Endothelial cell (in vitro differentiated cells): ENCODE measurements at places on chromosomes 6 and 20. TPM values are rescaled to one million over a fixed set of nuclear protein-coding genes. Genes with fewer than 3 reads are reported as not detected.

ADA gene
- 137 TPM for total RNA-seq

DNA sequence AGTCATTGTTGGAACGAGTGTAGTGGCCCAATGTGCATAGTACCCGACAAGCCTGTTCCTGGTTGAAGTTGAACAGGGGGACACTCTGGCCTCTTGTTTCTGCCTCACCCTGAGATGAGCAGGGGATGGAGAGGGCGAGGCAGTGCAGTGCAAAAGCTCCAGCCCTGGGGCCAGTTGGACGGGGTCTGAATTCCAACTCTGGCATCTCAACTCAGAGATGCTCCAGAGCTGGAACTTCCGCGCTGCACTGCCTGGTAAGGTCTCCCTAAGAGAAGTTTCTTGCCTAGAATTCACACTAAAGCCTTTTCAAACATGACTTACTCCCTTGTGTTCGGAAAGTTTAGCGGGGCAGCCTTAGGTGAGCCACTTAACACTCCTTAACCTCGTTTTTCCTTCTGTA lies 72.3 kb upstream of the SLC22A1 start:
- no peak for DNase-seq

DNA sequence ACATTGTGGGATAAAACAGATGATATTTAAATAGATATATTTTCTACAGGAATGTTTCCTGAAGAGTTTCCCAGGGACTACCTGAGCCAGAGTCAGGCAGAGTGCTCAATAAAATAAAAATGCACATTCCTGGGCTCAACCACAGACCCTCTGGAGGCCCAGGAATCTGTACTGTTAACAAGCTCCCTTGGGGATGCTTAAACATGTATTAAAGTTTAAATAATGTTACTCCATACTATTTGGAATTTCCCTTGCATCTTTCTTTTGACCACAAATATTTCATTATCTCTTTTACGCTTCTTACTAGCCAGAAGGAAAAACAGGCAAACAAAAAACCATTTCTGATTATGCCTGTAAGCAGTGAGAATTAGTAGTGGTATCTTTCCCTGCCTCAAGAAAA lies 42.3 kb downstream of the GPR63 start:
- no peak for DNase-seq

DNA sequence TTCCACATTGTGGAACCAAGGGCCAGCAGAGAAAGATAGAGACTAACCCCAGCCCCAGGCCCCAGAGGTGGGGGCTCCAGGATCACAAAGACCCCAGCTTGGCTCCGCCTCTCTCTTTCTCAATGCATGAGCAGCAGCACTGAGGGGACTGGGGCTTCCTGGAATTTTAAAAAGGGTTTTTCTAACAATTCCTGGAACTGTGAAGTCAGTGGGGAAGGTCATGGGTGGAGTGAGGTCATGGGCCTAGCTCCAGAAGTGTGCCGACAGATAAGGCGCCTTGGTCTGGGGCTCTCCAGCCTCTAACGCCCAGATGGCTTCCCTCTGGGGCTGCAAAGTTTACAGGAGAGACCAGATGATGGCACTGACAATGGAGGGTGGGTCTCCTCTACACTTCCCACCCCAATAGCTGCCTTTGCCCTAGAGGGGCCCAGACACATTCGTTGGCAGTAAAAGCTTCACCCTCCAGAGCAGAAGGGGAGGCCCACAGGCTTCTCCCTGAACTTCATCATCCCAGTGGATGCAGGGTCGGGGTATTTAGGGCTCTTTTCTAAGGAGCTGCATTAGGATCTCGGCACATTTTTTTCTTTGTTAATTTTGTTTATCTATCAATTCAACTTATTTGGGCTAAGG lies 46.9 kb upstream of the CD93 start:
- DNase-seq: peak; percentile 55

CLPSL2 gene
- total RNA-seq: not detected

F13A1 gene
- not detected for total RNA-seq

DNA sequence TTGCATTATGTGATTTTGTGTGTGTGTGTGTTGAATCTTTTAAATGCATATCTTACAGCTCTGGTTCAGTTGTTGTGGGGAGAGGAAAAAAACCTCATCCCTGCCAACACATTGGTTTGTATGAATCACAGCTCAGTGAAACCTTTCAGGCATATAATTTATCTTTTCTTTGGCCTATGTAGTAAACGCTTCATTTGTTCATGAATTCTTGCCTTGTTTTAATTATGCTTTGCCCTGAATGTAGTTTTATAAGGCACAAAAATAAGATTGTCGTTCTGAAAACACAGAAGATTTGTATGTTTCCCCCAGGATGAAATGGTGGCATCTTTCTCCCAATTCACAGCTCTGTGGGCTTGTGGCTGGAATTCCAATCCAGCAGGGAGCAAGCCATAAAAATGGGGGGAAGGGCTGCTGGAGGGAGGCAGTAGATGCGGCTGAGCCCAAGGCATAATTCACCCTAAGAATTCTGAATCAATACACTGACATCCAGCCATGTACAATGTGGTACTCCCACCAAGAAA lies 45.1 kb downstream of the BCAS1 start:
- DNase-seq: no peak

- DNase-seq: no peak
Measured at GRCh38 chr6:31053873-31054272, 43.6 kb downstream of the MUC22 start.

GRCh38 chr20:61951695-61952533 lies 113.8 kb downstream of the TAF4 start:
- peak; percentile 79 for DNase-seq

GRCh38 chr20:16694161-16694560 lies 35.7 kb upstream of the SNRPB2 start:
- no peak for DNase-seq

DNA sequence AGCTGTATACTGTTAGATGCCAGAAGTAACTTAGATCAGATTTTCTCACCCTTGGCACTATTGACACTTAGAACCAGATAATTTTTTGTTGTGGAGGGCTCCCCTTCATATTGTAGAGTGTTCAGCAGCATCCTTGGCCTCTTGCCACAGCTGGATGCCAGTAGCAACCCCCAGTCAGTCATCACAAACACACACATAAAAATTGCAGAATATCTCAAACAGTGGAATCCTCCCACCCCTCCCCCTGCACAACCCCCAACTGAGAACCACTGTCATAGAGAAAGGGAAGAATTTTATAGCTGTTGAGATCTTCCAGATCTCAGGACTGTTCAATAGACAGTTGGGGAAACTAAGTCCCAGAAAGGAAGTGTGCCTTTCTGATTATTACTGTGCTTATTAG lies 81.2 kb upstream of the VSTM2L start:
- no peak for DNase-seq

DNA sequence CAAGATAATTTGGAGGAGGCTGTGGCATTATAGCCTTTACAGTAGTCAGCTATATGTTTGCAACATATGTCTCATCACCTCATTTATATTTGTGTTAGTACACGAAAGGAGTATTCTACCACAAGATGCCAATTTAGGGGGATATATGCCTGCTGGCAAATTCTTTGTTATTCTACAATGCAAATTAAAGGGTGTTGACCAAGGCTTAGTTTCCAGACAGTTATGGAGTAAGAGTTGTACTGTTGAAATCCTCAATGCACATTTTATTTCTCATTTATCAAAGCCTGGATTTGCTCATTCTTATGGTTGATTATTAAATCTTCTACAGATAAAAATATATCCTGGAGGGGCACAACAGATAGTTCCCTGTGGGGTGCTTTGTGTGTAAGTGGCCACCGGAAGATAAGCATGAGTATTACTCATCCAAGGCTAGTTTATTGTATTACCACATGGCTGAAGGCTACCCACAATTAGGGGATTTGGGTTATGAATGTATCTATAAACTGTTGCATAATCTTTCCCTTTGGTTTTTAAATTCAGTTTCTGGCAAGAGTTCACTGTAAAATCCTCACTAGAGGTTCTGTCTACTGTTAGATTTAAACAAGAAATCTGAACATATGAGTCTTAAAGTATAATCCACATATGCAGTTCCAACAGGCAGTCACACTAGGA lies 9.0 kb downstream of the CST9 start:
- DNase-seq: no peak

DNA sequence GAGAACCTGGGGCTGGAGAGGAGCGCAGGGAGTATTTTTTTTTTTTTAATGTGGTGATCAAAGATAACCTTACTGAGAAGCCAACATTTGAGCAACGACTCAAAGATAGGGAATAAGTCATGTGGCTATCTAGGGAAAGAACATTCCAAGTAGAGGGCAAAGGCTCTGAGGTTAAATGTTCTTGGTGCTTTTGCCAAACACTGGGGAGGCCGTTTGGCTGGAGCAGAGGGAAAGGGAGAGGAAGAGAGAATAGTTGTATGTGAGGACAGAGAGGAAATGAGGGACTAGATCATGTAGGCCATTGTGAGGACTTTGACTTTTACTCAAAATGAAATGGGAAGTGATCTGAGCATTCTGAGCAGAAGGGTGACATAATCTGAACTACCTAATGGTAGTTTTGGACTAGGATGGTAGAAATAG lies 27.8 kb downstream of the ACSS2 start:
- DNase-seq: no peak

RAB44 gene
- not detected for total RNA-seq

DNA sequence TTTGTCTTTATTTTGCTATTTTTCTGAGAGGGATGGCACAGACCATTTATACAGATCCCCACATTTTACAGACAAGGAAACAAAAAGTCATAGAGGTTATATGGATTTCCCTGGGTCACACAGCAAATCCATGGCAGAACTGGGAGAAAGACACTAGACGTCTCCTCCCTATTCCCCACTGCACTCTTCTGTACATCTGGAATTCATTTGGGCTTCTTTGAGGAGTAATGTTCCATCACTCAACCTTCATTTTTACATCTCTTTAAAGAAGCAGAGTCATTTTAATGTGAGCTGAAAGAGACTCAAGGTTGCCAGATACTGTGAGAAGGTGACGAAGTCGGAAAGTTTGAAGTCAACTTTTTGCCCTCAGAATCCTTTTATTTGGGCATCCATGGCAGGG lies 207.3 kb downstream of the OTOR start:
- no peak for DNase-seq

GRCh38 chr6:137700751-137701477 lies 166.1 kb upstream of the TNFAIP3 start:
- DNase-seq: no peak

DNA sequence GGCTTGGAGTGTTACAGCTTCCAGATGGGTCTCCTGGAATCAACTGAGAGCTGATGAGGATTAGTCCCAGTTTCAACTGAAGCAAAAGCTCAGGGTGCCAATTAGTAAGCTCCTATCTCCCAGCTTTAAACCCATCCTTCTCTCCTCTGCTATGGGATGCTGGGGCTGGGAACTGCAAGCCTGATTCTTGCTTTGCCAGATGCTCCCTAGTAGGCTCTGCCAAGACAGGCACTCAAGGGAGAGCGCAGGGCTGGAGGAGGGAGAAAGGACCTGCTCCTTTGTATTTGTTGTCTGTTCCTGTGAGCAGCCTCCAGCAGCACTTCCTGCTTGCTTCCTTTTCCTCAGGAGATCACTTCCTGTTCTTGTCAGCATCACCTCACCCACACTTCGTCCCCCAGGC lies 309.7 kb downstream of the KIF16B start:
- peak; percentile 32 for DNase-seq

DNA sequence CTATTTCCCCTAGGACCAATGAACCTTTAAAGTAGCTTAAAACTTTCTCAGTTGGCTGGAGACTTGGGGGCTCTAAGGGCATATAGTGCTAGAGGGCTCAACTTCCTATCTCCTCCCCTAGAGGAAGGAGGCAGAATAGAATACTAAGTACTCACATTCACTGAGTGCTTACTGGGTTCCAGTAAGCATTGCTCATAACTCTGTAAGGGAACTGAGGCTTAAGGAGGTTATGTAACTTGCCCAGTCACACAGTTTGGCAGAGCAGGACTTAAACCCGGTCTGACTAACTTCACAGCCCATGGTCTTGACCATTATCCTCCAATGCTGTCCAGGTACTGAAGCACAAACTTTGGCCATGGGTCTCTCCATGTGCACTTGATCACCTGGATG lies 12.5 kb downstream of the SESN1 start:
- no peak for DNase-seq
